ENCODE measurements at places on chromosomes 1 and 21.

GRCh38 chr1:187848321-187848720 lies 1019.6 kb downstream of the PLA2G4A start:
- no peak for DNase-seq

GRCh38 chr1:230517326-230517725 lies 91.2 kb upstream of the PGBD5 start:
- DNase-seq = no peak

DNA sequence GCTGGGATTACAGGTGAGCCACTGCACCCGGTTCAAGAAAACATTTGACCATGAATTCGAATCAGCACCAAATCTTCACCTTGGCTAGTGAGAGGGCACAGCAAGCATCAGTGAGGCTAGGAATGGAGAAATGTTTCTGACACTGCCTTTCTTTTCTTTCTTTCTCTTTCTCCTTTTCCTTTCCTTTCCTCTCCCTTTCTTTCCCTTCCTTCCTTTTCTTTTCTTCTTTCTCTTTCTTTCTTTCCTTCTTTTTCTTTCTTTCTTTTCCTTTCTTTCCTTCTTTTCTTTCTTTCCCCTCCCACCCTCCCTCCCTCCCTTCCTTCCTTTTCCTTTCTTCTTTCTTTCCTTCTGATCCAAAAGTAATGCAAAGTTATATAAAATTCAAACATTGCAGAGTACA lies 40.9 kb downstream of the GFI1 start:
- DNase-seq = no peak

DNA sequence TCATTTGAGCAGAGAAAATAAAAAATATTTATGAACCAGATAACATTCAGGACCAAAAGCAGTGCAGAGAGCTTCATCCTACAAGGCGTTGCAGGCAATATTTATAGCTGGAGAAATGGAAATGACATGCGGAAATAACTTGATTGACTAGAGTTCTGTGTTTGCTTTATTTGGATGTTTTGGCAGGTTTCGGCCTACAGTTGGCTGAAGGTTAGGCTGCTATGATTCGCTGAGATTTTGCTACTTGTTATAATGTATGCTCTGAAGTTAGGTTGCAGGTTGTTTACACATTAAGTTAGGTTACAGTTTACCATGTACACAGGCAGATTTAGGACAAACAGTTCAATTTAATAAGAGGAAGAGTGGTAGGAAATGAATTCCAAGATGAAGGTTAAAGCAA lies 632 bp upstream of the OR13G1 start:
- DNase-seq = no peak
